ENCODE measurements at places on chromosomes 2 and 18.

DNA sequence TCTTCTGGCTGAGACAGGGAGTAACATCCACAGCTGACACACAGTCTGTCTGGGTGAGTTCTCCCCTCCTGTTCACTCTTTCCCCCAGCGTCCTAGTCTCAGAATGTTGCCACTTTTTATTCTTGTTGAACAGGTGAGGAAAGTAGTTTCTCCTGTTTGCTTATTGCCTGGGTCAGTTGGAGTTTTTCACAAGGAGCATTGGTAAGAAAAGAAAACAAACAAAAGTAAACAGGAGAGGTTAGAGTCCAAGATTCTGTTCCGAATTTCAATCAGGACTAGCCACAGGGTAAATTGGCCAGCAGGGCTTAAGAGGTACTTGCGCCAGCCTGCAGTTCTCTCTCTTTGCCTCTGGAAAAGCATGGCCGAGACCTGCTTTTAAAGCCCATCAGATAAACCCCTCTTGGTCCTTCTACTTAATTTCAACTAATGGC lies 255.0 kb upstream of the EPAS1 start:
- DNase-seq: no peak

DNA sequence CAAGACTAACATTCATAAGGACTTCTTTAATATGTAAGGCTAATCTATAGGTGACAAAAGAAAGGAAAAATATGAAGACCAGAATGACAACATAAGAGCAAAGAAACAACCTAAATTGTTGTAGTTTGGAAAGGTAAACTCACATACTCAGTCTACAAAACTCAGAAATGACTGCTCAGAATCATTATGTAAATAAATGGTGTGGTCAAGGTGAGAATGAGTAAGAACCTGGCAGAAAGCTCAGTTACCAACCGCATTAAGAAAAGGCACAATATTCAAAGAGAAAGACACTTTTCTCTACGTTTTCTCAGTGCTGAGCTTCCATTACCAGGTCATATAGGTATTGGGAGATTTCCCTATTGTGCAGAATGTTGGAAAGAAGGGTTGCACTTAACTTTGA lies 15.8 kb downstream of the ATF2 start:
- no peak for DNase-seq

DNA sequence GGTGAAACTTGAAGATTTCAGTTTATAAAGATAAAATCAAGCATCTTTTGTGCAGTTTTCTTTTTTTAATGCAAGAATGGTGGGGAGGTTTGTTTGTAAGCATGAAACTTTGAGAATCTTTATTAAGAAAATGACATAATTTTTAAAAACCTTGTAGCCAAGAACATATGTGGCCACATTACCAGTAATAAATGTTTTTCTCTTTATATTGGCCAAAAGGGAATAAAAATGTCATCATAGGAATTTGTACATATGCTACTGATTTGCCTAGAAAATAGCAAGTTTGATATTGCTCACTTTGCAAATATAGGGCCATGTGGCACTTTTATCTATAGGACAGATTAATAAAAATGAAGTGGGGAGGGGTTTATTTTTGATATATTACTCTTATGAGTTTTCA lies 25.6 kb downstream of the METTL21A start:
- DNase-seq: no peak

GRCh38 chr2:165058476-165059265 lies 103.3 kb upstream of the SLC38A11 start:
- no peak for DNase-seq

DNA sequence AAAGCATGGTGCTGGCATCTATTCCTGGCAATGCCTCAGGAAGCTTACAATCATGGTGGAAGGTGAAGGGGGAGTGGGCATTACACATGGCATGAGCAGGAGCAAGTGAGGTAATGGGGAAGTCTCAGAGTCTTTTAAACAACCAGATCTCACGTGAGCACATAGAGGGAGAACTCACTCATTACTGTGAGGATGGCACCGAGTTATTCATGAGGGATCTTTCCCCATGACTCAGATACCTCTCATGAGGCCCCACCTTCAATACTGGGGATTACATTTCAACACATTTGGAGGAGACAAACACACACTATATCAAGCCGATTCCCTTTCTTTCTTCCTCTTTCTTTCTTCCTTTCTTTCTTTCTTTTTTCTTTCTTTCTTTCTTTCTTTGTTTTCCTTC lies 47.9 kb upstream of the FANCL start:
- peak; percentile 2 for DNase-seq
